ENCODE measurements at places on chromosomes 2 and 18.

DNA sequence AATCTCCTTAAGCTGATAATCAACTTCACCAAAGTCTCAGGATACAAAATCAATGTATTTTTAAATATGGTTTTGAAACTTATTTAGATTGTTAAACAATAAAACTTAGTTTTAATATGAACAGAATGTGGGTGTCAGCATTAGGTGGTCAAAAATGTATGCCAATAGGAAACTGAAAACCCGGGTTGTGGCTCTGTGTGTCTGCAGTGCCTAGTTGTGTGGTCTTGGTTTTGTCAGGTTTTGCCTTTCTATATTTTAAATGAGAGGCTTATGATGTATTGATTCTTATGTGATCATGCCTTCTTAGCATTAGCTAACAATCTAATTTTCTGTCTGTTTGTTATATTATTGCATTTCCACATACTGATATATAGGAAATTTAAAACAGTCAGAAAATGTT, 227.8 kb downstream of the ZNF407 start:
- H3K36me3 ChIP-seq = no peaks in the 10 kb centered on the region
- no peak overlapping the region for H3K4me3 ChIP-seq
- H3K27me3 ChIP-seq = no peaks in the 10 kb centered on the region
- H3K27ac ChIP-seq = no peak overlapping the region
- DNase-seq = no peak

DNA sequence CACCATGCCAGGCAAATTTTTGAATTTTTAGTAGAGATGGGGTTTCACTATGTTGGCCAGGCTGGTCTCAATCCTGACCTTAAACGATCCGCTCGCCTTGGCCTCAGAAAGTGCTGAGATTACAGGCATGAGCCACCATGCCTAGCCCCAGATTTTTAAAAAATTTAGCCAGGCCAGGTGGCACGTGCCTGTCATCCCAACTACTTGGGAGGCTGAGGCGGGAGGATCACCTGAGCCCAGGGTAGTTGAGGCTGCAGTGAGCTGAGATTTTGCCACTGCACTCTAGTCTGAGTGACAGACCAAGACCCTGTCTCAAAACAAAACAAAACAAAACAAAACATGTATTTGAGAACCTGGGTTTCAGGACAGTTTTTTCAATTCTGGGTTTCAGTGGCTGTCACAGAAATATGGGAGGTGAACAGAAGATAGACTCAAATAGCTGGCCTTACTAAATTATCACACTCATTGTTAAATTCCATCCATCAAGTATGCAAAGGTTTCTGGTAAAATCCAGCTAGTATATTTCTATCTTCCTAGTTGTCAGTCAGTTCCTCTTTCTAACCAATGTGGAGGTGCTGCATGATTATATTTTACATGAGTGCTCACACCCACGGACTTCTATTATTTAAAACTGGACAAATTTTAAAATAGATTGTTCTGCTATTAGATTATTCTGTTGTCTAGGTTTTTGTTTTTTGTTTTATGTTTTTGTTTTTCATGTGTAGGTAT, 5.4 kb downstream of the ALPG start:
- no peaks in the 10 kb centered on the region for H3K4me1 ChIP-seq
- H3K27ac ChIP-seq = no peak overlapping the region
- H3K36me3 ChIP-seq = peaks cover 9% of the 10 kb centered on the region
- H3K4me3 ChIP-seq = no peak overlapping the region
- H3K27me3 ChIP-seq = no peaks in the 10 kb centered on the region

- H3K36me3 ChIP-seq = no peaks in the 10 kb centered on the region
- no peak overlapping the region for H3K27ac ChIP-seq
- H3K4me1 ChIP-seq = peaks cover 6% of the 10 kb centered on the region
- no peak overlapping the region for H3K4me3 ChIP-seq
- no peak for DNase-seq
Observed at GRCh38 chr18:44838971-44839666, 158.4 kb downstream of the SETBP1 start.

- H3K36me3 ChIP-seq = no peaks in the 10 kb centered on the region
- no peak for DNase-seq
- H3K4me3 ChIP-seq = no peak overlapping the region
- H3K4me1 ChIP-seq = peaks cover 1% of the 10 kb centered on the region
- no peaks in the 10 kb centered on the region for H3K27me3 ChIP-seq
Observed at GRCh38 chr2:108612514-108613183, 78.4 kb downstream of the LIMS1 start.

DNA sequence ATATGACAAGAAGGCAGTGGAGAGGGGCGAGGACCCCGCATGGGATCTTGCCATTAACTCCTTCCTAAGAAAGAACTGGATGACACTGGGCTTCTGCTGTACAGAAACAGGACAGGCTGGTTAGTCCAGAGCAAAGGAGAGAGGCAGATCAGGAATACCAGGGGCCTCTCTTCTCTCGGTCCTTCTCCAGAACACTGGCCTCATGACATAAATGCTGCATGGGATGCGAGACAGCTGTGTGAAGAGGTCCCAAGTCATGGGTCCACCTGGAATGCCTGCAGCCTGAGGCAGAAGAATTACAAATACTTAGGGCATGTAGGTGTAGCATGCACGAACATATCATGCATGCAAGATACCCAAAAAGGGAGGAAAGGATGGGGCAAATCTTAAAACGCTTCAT, 9.1 kb downstream of the MBOAT2 start:
- H3K36me3 ChIP-seq = no peaks in the 10 kb centered on the region
- no peak for DNase-seq
- H3K27me3 ChIP-seq = no peaks in the 10 kb centered on the region
- no peak overlapping the region for H3K4me3 ChIP-seq

GRCh38 chr2:229586746-229587705, 127.3 kb downstream of the DNER start:
- H3K4me1 ChIP-seq = peaks cover 2% of the 10 kb centered on the region
- no peak overlapping the region for H3K4me3 ChIP-seq
- H3K27me3 ChIP-seq = no peaks in the 10 kb centered on the region
- H3K36me3 ChIP-seq = no peaks in the 10 kb centered on the region
- no peak overlapping the region for H3K27ac ChIP-seq

DNA sequence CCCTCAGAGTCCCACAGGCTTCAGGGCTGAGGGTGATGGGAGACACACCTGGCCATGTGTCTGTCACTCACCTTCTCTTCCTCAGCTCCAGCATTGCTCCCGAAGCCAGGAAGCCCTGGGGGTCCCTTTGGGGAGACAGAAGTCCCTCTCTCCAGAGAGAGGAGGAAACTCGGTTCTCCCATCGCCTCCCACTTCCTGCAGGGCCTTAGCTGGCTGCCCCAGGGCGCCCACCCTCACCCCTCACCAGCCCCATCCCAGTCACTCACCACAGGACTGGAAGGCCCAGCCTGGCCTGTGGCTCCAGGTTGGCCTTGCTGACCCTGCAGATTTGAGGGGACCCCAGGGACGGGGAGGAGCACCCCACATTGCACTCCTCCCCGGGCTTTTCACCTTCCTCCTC, 2.7 kb upstream of the RAB6D start:
- H3K4me1 ChIP-seq = no peaks in the 10 kb centered on the region
- no peak overlapping the region for H3K4me3 ChIP-seq
- H3K36me3 ChIP-seq = no peaks in the 10 kb centered on the region
- no peak overlapping the region for H3K27ac ChIP-seq
- no peak for DNase-seq

DNA sequence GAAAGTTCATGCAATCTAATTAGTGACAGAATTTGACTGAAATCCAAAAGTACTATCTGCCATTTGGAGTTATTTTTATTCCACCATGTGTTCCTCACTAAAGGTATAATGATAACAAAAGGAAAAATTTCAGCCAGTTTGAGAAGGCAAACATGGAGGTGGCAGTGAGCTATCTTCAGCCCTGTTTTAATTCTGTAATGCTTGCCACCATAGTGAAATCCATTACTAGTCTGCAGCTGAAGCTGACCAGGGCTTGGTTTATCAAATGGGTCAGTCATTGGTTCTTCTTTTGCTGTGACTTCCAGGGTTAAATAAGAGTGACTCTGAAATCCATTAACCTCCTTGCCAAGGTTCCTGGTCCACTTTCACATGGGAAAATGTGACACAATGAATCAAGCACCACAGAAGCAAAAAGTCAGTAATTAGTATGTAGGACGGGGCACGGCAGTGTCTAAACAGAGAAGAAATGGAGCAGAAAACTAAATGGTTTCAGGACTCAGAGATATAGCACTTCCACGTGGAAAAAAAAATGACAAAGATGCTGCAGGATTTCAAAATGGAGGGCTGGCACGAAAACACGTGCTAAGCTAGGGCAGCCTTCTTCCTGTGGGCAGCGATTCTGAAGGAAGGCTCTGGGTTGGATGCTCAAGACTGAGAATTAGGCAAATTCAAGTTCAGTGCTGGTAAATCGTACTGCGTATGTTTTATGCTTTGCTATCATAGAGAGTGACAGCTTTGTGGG, 87.2 kb downstream of the EPHA4 start:
- H3K4me3 ChIP-seq = no peak overlapping the region
- H3K36me3 ChIP-seq = no peaks in the 10 kb centered on the region
- no peak for DNase-seq
- H3K27me3 ChIP-seq = no peaks in the 10 kb centered on the region
- H3K27ac ChIP-seq = no peak overlapping the region

DNA sequence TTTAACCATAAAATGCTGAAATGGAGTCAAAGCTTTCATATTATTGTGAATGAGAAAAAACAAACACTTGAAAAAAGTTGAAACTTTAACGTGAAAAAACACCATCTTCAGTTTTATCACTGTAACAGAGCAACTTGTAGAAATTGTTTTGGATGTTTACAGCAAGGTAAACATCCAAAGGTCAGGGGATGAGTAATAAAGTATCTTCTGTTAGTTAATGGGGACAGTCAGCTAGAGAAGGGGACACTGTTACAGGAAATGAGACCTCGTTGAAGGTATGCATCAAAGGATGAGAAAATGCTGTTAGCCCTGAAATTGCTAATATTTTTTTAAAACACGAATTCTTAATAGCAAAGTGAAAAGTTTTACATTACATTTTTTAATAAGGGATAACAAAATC, 2.9 kb downstream of the RHBDD1 start:
- H3K27me3 ChIP-seq = no peaks in the 10 kb centered on the region
- H3K4me3 ChIP-seq = no peak overlapping the region
- DNase-seq = no peak
- H3K36me3 ChIP-seq = no peaks in the 10 kb centered on the region
- no peaks in the 10 kb centered on the region for H3K4me1 ChIP-seq

- DNase-seq = no peak
- H3K4me3 ChIP-seq = no peak overlapping the region
- H3K27me3 ChIP-seq = no peaks in the 10 kb centered on the region
- H3K4me1 ChIP-seq = no peaks in the 10 kb centered on the region
Observed at GRCh38 chr2:12430407-12431133, 286.2 kb upstream of the TRIB2 start.

GRCh38 chr2:23291239-23291638, 93.7 kb upstream of the KLHL29 start:
- no peaks in the 10 kb centered on the region for H3K4me1 ChIP-seq
- H3K36me3 ChIP-seq = no peaks in the 10 kb centered on the region
- H3K27me3 ChIP-seq = no peaks in the 10 kb centered on the region
- no peak for DNase-seq
- no peak overlapping the region for H3K27ac ChIP-seq

DNA sequence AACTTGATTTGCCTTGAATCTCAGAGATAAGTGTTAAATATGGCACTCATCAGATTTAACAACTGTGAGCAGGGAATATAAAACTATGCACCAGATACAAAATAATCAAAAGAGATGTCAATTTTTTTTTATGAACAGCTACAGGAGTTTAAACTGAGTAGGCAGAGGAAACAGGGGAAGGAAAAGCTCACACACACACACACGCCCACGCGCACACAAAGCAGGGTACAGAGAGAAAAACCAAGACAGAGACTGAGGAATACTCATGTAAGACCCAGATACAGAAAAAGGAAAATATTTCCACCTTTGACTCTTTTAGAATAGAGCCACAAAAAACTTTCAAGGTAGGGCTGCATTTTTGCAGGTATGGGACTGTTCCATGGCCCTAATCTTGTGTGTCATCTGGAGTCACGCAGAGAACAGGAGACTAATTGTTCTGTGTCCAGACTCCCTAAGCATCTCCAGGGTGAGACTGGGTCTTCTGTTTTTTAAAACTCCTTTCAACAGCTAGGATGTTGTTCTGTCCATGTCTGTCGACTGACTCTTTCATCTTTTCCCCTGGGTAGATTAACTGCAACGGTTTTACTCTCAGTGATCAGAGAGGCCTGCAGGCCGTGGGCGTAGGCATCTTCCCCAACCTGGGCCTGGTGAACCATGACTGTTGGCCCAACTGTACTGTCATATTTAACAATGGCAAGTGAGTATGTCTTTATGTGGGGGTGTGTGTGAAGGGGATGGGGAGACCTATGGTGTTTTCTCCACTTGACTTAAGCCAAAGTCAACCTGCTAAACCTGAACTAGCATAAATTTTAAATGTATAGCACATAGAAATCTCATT, 23.0 kb downstream of the SMYD1 start:
- no peaks in the 10 kb centered on the region for H3K27me3 ChIP-seq
- H3K4me3 ChIP-seq = no peak overlapping the region
- H3K36me3 ChIP-seq = no peaks in the 10 kb centered on the region
- H3K4me1 ChIP-seq = no peaks in the 10 kb centered on the region

DNA sequence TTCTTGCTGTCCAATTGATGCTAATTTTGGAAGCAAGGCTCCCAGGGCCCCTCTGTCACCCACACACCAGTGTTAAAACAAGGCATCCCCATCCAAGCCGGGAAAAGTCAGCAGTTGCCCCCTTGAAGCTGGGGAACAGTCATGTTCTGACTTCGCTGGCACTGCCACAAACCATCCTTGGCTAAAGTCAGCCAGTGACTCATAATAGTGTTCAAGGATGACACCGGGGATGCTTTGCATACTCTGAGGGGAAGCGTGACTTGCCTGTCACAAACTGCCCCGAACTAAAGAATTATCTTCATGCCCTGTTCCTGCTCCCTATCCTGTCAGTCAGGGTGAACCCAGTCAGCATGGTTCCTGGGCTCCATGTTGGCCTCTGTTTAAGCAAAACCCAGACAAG, 37.0 kb downstream of the TGFA start:
- no peak overlapping the region for H3K4me3 ChIP-seq
- no peak overlapping the region for H3K27ac ChIP-seq
- no peaks in the 10 kb centered on the region for H3K27me3 ChIP-seq

- H3K4me1 ChIP-seq = peaks cover 9% of the 10 kb centered on the region
- DNase-seq = no peak
Observed at GRCh38 chr2:25374411-25374810, 32.7 kb upstream of the DNMT3A start.

DNA sequence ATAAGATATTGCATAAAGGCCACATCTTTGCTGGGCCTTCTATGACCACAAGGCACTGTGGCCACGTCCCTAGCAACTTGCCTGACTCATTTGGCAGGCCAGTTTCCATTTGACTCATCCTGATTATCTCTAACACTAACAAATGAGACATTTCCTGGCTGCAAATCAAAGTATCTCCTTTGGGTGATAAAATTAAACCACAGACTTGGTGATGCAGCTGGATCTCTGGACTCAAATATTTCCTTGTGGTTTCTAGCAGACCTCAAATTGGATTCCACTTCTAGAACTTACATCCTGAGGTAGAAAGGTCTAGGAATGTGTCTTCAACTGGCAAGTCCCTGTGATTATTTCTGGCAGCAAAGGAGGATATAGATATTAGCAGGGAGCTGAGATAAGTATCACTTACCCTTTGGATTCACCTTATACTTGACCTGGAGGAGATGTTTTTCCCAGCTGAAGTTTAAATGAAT, 167.9 kb upstream of the NXPH2 start:
- H3K27ac ChIP-seq = no peak overlapping the region
- H3K4me1 ChIP-seq = no peaks in the 10 kb centered on the region
- H3K27me3 ChIP-seq = no peaks in the 10 kb centered on the region
- no peak for DNase-seq
- H3K4me3 ChIP-seq = no peak overlapping the region

Data from iPS DF 6.9 (cell line).